ENCODE measurements at places on chromosomes 5 and 9.

GRCh38 chr9:106333481-106333880 is 529.5 kb upstream of the ZNF462 start:
- DNase-seq: no peak

DNA sequence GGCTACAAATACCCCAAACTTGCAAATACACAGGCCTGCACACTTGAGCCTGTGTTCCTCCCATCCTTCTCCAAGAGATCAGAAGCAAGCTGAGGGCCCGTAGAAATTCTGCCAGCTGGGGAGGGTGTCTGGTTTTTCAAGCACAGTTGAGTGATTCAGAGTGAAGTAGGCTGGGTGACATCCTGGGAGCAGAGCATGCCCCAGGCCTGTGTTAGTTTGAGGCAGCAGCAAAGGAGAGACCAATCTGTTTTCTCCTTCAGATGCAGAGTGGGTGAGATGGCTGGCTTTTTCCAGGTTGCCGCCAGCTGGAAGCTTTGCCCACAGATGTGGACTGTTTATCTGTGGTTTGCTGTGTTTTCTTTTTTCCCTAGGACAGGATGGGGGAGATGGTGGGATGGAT is 63.1 kb downstream of the RCL1 start:
- DNase-seq: no peak

- DNase-seq: no peak
Observed at GRCh38 chr5:136511046-136511445, 145.7 kb upstream of the TRPC7 start.

DNA sequence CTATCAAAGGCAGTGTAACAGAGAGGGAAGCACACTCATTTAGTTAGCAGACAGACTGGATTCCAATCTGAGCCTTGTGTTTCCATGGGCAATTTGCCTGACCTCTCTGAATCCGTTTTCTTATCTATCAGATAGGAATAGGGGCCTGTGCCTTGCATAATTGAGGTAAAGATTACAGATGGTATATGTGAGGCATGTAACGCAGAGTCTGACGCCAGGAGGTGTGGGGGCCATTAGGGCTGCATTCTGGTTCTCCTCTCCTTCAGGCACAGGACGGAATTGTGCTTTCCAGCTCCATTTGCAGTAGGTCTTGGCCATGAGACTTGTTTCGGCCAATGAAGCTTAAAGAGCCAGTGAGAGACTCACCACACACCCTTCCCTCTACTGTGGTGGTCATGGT is 97.6 kb downstream of the FRMD3 start:
- DNase-seq: no peak

DNA sequence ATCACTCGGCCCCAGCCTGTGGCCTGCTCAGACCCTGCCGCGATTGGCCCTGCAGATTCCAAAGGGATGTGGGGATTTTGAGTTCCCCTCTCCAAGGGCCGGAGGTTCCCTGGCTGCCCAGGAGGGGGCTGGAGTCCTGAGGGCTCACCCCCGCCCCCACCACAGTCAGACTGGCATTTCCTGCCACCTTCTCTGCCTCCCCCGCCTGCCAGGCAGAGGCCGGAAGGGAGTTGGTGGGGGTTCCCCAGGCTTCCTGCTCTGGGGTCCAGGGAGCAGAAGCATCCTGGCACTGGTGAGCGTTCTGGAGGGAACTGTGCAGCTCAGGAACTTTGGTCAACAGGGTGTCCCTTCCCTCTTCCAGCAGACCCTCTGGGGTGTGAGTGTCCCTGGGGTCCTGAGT is 70.6 kb downstream of the RXRA start:
- no peak for DNase-seq

DNA sequence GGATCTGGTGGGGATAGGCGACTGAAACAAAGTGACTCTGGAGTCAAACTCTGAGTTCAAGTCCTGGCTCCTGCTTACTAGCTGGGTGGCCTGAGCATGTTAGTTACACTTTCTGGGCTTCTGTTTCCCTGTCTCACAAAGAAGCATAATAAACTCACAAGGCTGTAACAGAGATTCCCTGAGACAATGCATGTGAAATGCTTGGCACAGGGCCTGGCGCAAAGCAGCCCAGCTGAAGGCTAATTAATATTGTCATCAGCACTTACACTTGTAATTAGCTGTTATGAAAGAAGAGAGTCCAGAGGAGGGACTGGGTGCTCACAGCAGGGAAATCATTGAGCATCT is 64.1 kb upstream of the SPOCK1 start:
- no peak for DNase-seq

DNA sequence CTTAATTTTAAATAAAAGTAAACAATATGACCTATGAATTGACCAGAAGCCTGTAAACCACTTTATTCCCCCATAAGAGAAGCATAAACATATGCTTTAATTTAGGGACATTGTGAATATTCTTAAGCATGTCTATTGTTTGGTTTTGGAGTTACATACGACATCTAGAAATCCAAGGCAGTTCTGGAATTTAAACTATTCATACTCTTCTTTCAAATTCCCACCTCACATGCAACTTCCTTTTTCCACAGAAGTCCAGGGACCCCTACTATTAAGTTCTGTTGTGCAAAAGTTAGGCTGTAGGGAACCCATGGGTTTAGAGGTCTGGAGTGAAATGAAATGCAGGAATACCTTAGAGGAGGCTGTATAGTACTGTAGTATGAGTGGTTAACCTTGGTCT is 2.1 kb downstream of the RIC1 start:
- no peak for DNase-seq

- DNase-seq: no peak
Observed at GRCh38 chr9:82308836-82309235, 320.3 kb downstream of the SPATA31D1 start.

DNA sequence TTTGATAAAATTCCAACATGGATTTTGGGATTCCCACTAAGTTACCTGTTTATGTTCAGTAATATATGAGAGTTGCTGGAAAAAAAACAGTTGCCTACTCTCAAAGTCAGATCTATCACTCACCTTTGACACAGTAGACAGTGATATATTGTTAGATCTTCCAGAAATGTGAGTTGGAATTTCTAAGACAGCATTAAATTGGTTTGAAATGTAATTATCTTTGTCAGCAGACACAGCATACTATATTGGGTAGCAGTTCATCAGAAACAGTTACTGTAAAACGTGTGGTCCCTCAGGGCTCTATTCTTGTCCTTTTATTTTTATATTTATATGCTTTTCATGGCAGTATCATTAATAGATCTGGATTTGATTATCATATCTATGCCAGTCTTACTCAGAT is 433.6 kb upstream of the ARRDC3 start:
- no peak for DNase-seq

DNA sequence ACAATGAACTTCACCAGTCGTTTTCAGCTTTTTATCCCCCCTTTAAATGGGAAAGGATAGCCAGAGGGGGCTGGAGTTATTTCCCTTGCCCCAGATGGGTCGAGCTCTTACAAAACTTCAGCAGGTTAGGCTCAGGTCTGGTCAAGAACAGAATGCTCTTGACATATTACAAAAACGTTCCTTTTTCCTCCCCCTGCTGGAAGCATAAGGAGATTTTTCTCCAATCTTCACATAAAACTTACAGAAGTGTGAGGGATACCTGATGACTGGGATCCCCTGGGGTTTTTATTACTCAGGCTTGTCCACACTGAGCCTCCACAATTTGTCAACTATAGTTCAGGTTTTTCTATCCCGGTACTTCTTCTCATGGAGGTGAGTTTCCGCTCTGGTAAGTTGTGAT is 60.8 kb downstream of the CSF2 start:
- DNase-seq: peak; percentile 20

- no peak for DNase-seq
Observed at GRCh38 chr5:175478008-175478383, 364 bp upstream of the SFXN1 start.

DNA sequence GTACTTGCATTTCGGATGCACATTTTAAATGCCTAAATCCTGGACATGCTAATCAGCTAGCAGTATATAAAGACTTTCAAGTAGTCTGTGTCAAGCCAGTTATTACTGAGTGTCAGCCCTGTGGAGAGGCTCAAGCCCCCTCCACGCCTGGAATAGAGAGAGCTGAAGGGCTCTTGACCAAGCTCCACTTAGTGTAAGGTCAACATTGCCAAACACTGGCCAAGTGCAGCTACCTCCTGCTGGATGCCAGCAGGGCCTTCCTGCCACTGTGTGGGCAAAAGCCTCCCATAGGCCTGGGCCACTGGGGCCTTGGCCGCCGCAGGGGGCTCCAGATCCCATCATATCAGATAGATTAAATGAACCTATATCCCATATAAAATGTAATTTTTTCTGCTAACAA is 239.4 kb upstream of the PANK3 start:
- no peak for DNase-seq

- no peak for DNase-seq
Observed at GRCh38 chr9:5805478-5805877, 27.4 kb downstream of the ERMP1 start.

- DNase-seq: no peak
Observed at GRCh38 chr9:87760529-87760928, 34.6 kb downstream of the CTSL start.

DNA sequence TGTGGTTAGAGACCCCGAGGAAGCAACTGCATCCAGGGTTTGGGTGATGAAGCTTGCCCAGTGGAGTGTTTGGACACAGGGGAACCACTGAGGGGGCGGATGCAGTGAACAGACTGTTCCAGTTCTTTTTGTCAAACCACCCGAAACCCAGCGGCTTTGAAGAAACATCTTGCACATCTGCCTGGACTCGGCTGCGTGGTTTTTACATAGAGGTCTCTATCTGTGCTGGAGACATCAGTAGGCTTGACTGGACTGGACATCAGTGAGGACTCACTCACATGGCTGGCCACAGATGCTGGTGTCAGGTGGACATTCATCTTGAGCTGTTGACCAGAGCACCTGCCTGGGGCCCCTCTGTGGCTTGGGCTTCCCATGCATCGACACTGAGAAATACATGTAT is 15.3 kb upstream of the SPATA31E1 start:
- DNase-seq: no peak

- DNase-seq: no peak
Observed at GRCh38 chr5:33675958-33676464, 215.8 kb downstream of the ADAMTS12 start.

GRCh38 chr5:53819482-53819881 is 259.0 kb downstream of the NDUFS4 start:
- no peak for DNase-seq

GRCh38 chr9:613771-614347 is 227.6 kb upstream of the DMRT1 start:
- DNase-seq: peak; percentile 18

DNA sequence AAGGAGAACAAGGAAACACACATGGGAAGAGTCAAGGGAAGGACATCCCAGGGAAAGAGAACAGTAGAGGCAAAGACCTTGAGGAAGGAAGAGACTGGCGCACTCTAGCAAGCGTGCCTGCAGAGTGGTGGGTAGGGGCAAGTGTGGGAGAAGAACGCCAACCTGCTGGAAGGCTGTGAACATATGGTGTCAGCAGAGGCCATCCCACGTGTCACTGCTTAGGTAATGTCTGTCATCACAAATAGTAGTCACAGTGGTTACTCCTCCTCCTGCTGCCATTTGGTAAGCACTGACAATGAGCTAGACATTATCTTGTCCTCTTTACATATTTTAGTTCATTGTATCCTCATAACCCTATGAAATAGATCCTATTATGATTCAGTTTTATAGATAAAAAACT is 206.4 kb upstream of the TRIM32 start:
- DNase-seq: no peak

DNA sequence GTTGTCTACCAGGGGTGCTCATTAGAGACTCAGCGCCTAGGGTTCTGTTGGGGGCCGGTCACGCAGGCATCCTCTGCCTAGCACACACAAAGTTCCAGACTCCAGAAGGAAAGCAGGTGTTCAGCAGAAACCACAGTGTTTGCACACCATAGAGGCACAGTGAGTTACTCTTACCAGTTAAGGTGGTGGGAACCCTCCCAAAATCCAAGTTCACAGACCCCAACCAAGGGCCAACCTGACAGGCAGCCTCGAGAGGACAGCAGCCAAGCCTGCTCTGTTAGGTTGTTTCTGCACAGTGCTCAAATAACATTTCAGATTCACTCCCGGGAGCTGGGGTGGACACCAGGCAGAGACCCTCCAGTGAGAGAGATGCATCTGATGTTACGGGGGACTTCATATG is 36.2 kb downstream of the SECISBP2 start:
- DNase-seq: no peak

GRCh38 chr5:82512025-82512424 is 233.9 kb upstream of the RPS23 start:
- DNase-seq: no peak

GRCh38 chr9:7408845-7409244 is 390.7 kb downstream of the DMAC1 start:
- no peak for DNase-seq

GRCh38 chr5:138502121-138502520 is 36.8 kb downstream of the EGR1 start:
- DNase-seq: no peak

- DNase-seq: no peak
Observed at GRCh38 chr5:4661836-4662235, 478.3 kb upstream of the ADAMTS16 start.

GRCh38 chr9:121781701-121782464 is 130.4 kb downstream of the DAB2IP start:
- DNase-seq: no peak

DNA sequence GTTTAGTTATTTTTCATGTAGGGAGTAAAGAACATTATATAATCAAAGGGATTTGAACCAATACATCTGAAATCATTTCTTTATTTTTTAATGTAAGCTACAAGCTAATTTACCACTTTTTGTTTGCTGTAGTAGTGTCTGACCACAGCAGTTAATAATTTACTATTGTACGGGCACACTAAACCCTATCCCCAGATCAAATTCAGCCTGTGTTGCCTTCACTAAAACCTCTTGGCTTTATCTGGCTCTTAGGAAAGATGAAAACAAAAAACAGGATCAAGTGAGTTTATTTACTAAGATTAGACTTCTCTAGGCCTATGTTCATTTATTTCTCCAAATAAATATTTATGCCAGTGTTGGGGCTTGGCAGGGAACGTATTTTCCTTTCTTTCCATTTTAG is 384.1 kb downstream of the EBF1 start:
- no peak for DNase-seq

- no peak for DNase-seq
Observed at GRCh38 chr9:89213396-89213880, 34.8 kb upstream of the SHC3 start.

- no peak for DNase-seq
Observed at GRCh38 chr5:134506054-134507039, 19.1 kb upstream of the JADE2 start.

DNA sequence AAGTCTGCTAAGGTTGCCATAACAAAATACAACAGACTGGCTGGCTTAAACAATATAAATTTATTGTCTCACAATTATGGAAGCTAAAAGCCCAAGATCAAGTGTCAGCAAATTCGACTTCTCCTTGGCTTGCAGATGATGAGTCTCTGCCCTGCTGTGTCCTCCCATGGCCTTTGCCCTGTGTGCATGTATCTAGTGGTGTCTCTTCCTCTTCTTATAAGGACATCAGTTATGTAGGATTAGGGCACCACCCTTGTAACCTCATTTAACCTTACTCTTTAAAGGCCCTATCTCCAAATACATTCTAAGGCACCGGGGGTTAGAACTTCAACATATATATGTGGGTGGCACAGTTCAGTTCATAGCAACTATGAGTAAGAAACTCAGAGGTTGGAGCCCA is 157.9 kb upstream of the RASA1 start:
- DNase-seq: no peak

GRCh38 chr5:88489364-88489763 is 220.7 kb upstream of the TMEM161B start:
- DNase-seq: no peak

All from HEK293T (cell line).